ENCODE measurements at places on chromosomes 5 and 9. TPM values are rescaled to one million over a fixed set of nuclear protein-coding genes. Genes with fewer than 3 reads are reported as not detected.

- H3K27me3 ChIP-seq: no peaks in the 10 kb centered on the region
- no peak for DNase-seq
- H3K4me3 ChIP-seq: peak overlapping the region; percentile 97
- peak overlapping the region; percentile 82 for H3K27ac ChIP-seq
- H3K4me1 ChIP-seq: peaks cover 40% of the 10 kb centered on the region
- H3K36me3 ChIP-seq: no peaks in the 10 kb centered on the region
Observed at GRCh38 chr9:127980060-127980705, 606 bp downstream of the EEIG1 start.

Gene OR1Q1
- not detected for total RNA-seq

Gene SPINK6
- not detected for total RNA-seq

Gene NPR3
- total RNA-seq: 23.8 TPM

Gene PFN3
- not detected for total RNA-seq

Gene CDK5RAP2
- 33.9 TPM for total RNA-seq

Gene OCLN
- 0.73 TPM for total RNA-seq

GRCh38 chr5:131791866-131792265, 5.0 kb downstream of the FNIP1 start:
- H3K27me3 ChIP-seq: no peaks in the 10 kb centered on the region
- peaks cover 24% of the 10 kb centered on the region for H3K36me3 ChIP-seq
- no peak for DNase-seq
- H3K4me3 ChIP-seq: no peak overlapping the region

GRCh38 chr5:169876386-169876785, 103.9 kb downstream of the INSYN2B start:
- peaks cover 72% of the 10 kb centered on the region for H3K36me3 ChIP-seq
- H3K4me3 ChIP-seq: no peak overlapping the region
- H3K27me3 ChIP-seq: no peaks in the 10 kb centered on the region
- H3K27ac ChIP-seq: peak overlapping the region; percentile 47
- DNase-seq: peak; percentile 19

DNA sequence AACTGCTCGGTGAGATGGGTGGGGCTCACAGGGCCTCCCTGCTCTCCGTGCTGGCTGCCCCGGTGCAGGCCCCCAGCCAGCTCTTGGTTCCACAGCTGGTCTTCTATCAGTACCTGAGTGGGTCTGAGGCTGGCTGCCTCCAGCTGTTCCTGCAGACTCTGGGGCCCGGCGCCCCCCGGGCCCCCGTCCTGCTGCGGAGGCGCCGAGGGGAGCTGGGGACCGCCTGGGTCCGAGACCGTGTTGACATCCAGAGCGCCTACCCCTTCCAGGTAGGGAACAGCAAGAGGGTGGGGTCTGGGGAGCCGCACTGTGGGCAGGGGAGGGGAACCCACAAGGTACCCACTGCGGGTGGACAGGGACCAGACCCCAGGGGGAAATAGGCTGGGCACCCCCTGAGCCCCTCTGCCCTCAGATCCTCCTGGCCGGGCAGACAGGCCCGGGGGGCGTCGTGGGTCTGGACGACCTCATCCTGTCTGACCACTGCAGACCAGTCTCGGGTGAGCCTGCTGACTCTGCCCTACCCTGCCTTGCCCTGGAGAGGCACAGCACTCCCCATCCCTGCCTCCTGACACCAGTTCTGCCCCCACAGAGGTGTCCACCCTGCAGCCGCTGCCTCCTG, 2.8 kb downstream of the MAMDC4 start:
- no peak overlapping the region for H3K27ac ChIP-seq
- H3K4me1 ChIP-seq: peaks cover 6% of the 10 kb centered on the region
- DNase-seq: no peak
- H3K36me3 ChIP-seq: no peaks in the 10 kb centered on the region
